ENCODE measurements at places on chromosomes 12 and 14.

DNA sequence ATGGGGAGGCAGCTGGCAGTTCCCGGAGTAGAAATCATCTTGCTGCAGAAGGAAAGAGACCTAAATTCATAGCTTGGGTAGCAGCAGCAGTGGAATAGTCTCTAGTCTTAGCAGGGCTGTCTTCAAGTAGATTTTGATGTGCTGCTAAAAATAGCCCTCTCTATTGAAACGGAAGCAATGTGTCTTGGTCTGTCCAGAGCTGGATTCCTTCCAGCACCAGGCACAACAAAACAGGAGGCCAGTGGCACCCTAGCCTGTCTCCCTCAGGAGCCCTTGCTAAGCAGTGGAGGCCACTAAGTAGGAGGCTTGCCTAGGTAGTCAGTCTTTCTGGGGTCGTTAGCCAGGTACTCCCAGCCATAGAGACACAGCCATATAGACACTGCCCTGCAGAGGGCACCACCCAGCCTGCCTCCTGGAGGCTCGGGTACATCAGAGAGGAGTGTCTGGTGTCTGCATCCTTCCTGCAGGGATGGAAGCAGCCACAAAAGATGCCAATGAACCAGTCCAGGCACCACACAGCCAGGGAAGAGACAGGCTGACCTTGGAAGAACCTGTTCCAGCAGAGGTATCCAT lies 97.5 kb downstream of the CRACR2A start:
- no peak for DNase-seq

DNA sequence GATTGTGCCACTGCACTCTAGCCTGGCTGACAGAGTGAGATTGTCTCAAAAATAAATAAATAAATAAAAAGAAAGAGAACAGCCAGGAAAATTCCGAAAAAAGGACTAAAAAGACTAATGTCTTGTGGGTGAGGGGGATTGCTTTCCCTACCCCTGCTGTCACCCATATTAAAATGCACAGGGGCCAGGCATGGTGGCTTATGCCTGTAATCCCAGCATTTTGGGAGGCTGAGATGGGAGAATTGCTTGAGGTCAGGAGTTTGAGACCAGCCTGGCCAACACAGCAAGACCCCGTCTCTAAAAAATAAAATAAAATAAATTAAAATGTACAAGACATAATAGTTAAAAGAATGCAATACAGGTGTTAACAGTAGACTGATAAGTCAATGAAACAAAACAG lies 6.1 kb downstream of the DHRS1 start:
- no peak for DNase-seq

DNA sequence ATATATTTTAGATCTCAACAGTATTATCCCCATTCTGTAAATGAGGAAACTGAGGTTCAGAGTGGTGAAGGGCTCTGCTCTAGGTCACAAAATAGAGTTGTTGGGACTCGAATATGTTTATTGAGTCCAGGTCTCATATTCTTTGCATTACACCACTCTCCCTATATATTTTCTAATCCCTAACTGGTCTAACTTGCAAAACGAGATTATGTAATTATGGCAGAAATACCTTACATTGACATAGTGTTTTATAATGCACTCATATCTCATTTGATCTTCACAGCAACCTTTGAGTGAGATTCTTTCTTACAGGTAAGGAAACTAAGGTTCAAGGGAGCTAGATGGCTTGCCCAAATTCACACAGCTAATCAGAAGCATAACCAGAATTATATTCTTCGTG lies 106.9 kb upstream of the LRIG3 start:
- no peak for DNase-seq

DNA sequence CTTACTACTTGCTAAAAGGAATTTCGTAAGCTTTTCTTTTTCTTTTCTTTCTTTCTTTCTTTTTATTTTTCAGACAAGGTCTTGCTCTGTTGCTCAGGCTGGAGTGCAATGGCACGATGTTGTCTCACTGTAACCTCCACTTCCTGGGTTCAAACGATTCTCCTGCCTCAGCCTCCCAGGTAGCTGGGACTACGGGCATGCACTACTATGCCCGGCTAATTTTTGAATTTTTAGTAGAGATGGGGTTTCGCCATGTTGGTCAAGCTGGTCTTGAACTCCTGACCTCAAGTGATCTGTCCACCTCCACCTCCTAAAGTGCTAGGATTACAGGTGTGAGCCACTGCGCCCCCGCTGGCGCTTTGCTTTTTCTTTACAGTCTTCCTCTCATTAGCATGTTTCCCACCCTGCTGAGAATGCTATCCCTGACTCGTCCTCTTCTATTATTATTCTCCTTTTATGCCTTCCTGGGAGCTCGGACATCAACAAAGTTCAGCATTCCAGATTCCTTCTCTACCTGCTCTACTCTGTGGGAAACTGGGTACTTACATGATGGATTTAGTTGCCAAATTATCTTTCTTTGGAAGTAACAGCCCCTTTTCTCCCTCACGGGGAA lies 3.1 kb downstream of the MTHFD1 start:
- DNase-seq: no peak

DNA sequence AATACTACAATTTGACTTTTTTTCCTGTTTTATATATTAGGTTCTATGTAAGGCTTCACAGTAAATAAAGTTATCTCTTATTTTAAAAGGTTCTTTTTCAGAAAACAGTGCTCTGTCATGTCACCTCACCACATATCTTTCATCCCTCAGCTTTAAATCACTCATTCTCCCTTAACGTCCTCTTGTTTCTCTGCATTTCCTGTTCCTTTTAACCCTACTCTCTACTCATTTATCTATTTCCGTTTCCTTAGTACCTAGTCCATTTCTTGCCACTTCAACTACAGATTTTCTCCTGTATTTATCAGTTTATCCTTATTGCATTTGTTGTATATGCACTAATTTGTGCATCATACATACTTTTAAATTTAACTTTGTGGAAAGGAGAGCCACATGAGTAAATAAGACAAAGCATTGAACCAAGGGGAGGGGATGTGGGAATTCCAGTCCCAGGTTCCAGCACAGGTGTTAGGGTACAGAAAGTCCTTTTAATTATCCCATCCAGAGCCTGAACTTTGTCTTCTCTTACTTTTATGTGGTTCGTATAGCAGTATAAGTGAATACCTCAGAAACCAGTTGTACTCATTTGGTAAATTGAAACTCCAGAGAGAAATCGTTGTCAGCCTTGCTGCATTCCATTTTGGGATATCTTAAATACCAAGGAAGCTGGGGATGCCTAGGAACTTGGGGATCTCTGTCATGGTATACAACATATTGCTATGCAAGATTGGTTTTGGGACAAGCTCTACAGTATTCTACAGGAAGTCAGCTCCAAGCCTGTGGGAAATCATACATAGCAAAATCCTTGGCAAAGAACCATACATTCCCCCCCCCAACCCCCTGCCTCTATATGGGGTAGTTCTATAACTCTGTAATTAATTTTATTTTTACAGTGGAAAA lies 120.5 kb downstream of the DIP2B start:
- no peak for DNase-seq

DNA sequence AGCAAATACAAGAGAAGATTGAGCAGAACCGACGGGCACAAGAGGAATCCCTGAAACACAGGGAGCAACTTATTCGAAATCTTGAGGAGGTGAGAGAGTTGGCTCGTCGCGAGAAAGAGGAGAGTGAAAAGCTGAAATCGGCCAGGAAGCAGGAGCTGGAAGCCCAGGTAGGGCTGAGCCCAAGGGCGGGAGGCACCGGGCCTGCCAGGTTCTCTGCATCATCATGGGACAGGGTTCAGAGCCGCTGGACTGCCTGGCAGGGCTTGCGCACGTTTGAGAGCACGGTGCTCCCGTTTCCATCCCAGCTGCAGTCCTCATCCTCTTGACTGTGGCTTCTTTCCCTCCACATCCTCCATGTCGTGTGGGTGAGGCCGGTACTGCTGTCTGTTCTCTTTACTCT lies 14.4 kb downstream of the TCHP start:
- no peak for DNase-seq

GRCh38 chr14:67666750-67667449 lies 7.5 kb downstream of the VTI1B start:
- no peak for DNase-seq

- peak; percentile 10 for DNase-seq
Measured at GRCh38 chr14:105889666-105890473, 363.5 kb downstream of the TMEM121 start.

- DNase-seq: no peak
Measured at GRCh38 chr12:28340261-28341045, 150.2 kb downstream of the CCDC91 start.

GRCh38 chr14:24924544-24924943 lies 125.4 kb downstream of the STXBP6 start:
- DNase-seq: no peak

- no peak for DNase-seq
Measured at GRCh38 chr14:34911209-34912150, 36.3 kb upstream of the BAZ1A start.

- DNase-seq: no peak
Measured at GRCh38 chr12:4483885-4484823, 38.5 kb upstream of the FGF6 start.

- DNase-seq: peak; percentile 31
Measured at GRCh38 chr12:131133994-131134393, 180.3 kb downstream of the ADGRD1 start.

Measured in right forelimb (tissue), 1 donor.